ENCODE measurements at places on chromosomes 6 and 20.

DNA sequence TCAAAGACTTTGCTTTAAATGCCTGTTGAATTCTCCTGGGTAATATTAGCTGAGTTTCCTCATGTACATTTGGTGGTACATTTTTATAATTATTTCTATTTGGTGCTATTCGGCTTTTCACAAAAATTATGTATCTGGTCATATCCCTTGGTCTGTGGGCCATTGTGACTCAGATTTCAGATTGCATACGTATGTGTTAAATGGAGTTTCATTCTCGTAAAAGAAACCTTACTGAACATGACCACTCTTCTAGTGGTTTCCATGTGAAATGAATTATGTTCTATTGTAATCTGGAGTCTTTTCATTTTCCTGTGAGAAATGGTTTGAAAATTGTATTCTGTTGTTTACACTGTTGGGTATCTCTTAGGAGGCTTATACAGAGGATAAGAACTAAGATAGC is 386.2 kb upstream of the FLRT3 start:
- DNase-seq, result no peak

- DNase-seq, result no peak
These were observed 61.8 kb downstream of the BANF2 start for GRCh38 chr20:17761604-17762003.

GRCh38 chr6:149166336-149166735 is 151.2 kb upstream of the TAB2 start:
- no peak for DNase-seq

GRCh38 chr6:83252719-83253118 is 59.6 kb downstream of the RWDD2A start:
- no peak for DNase-seq

- DNase-seq, result no peak
These were observed 66.5 kb downstream of the ADTRP start for GRCh38 chr6:11711984-11712711.

DNA sequence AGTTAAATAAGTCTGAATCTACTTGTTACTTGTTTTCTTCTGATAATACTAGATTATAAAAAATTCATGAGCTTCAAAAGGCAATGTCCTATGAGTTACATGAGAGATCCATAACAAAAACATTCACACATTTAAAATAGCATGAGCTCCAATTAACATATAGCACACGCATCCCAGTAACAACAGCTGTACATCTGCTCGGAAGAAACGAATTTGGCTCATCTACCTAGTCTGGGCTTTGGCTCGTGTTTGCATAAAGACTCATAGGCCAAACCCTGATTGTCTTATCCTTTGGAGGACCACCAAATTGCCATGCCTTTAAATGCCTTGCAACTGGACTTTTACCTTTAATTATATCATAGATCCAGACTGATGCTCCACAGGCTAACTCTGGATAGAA is 259.7 kb upstream of the CHD6 start:
- DNase-seq, result no peak

GRCh38 chr20:41218466-41218865 is 81.1 kb downstream of the PLCG1 start:
- DNase-seq, result no peak

- no peak for DNase-seq
These were observed 27.0 kb downstream of the ANGPT4 start for GRCh38 chr20:889106-889505.

- DNase-seq, result no peak
These were observed 145.7 kb upstream of the GGTLC1 start for GRCh38 chr20:24134284-24134683.

DNA sequence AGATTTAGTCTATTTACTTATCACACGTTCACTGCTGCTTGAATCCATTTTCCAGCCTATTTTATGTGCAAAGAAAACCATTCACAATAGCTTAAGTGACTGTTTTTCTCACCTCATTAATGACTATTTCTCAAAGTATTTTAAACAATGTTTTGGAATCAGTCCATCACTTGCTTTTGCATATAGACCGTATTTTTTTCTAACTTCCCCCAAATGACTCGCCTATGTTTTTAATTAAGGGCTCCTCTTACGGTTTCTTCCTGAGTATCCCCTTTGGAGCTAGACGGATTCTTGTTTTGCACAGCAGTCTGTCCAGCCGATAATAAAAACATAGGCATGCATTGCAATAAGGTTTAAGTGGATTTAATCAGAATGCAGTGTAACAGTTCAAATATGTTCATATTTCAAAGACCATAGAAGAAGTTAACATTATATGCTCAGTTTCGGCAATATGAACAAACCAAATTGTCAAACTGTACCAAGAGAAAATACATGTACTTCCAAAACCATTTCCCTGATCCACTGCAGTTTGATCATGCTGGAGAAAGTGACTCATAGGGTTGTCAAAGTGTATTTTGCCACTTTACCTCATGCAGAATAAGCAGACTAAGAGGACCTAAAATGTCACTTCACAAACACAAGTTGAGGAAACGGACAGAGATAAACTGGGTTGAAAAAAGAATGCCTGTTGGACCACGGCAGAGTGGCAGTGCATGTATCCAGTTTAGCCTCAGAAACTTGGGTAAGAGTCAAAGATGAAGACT is 66.4 kb downstream of the HMGN3 start:
- DNase-seq, result no peak

DNA sequence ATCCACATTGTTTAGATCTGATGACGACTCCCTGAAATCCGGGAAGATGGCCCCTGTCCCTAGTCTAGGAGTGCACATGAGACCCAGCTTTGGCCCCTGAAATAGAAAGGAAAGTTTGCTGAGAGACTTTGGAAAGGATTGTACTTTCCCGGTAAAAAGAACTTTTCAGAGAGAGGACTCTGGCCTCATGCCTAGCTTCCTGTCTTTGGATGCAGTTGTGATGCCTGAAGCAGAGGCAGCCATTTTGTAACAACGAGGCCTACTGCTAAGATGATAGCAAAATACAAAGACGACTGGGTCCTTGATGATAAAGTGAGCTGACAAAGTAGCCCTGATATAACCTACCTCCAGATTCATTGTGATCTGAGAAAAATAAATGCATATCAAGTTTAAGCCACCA is 6.9 kb downstream of the CPNE5 start:
- DNase-seq, result no peak

GRCh38 chr6:103570431-103570830 is 1289.3 kb downstream of the HACE1 start:
- DNase-seq, result no peak

DNA sequence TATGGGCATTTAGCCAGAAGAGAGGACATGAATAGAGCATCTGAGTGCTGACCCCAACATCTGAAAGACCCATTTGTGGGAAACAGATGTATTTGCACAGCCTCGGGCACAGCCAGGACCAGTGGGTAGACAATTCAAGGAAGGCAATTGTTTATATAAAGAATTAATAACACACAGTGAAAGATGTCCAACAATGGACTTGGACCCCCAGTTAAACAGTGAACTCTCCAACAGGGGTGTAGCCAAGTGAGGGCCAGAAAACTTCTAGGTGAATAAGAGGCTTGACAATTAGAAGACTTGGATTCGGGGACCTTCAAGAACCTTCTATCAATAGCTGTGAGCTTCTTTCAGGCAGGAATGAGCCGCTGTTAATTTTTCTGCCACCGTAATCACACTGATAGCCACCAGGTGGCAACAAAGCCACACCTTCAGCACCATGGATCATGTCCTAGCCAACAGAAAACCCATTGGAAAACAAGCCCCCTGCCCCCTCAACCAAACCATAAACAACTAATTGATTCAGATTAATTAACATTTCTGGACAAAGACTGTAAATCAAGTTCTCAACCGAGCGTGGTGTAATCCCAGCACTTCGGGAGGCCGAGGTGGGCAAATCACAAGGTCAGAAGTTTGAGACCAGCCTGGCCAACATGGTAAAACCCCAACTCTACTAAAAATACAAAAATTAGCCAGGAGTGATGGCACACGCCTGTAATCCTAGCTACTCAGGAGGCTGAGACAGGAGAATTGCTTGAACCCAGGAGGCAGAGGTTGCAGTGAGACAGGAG is 8.8 kb upstream of the SRSF6 start:
- peak; percentile 13 for DNase-seq

GRCh38 chr6:110617057-110617456 is 140.6 kb upstream of the SLC22A16 start:
- no peak for DNase-seq

DNA sequence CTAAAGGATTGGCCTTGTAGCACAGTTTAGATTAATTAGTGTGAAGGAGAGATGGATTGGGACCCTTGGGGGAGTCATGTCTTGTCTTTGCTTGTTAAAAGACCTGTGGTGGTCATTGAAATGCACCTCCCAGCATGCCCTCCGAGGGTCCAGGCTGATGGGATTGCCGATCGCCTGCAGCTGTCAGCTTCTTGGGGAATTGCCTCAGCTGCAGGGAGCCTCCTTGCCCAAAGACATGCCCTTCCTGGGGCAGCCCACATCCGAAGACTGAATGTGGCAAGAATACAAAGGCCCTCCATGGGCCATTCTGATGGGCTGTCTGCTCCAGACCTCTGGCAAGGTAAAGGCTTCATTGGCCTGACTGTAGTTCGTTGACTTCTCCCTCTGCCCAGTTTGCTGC is 150.7 kb downstream of the FARS2 start:
- no peak for DNase-seq

DNA sequence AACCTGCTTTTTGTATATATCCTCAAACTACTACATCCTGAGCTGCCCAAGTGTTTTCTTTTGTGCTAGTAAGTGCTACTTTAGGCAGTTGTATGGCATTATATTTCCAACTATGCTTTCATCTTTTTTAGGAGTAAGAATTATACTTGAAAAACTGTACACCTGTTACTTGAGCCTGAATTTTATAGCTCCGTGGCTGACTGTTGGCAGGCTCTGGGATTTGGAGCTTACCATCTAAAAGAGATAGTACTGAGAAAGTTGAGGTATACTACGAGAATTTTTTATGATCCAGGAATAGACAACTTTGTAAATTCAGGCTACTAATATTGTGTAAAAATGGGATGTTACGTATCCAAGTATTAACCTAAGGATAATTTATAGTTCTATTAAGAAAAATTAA is 32.4 kb downstream of the RNF217 start:
- no peak for DNase-seq

DNA sequence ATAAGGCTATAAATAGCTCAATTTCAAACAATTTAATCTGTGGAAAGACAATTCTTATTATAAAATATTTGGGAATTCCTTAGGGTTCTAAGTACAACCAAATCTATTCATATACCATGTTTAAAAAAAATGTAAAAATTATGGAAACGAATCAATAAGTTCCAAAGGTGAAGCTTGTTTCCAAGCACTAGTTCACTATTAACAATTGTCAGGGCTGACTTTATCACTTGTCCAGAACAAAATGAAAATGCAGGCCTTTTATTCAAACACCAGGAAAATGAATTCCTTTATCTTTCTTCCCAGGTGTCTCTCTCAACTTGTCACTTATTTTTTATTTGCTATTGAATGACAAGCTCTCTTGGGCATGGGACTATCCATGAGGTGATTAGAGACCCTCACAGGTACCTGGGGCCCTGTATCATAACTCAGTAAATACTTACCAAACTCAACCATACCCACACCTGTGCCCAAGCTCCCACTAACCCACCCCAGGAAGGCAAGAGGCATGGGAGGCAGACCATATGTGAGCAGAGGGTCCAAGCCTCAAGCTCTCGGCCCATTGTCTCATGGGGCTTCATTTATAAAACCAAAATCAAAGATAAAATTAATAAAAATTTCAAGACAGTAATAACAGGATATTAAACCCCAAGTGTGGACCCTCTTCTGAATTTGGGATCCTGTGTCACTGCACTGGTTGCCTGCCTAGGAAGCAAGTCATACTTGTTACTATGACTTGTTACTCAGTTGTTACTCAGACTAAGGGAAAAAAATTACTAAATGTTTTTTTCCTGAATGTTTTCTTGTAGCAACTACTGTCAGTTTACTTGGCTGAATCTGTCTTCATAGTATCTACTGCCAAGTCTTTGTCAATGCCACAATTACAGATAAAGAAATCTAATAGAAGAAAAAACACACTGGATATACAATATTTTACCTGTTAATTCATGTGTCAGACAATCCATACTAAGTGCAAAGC is 54.7 kb downstream of the PTPRK start:
- DNase-seq, result no peak

DNA sequence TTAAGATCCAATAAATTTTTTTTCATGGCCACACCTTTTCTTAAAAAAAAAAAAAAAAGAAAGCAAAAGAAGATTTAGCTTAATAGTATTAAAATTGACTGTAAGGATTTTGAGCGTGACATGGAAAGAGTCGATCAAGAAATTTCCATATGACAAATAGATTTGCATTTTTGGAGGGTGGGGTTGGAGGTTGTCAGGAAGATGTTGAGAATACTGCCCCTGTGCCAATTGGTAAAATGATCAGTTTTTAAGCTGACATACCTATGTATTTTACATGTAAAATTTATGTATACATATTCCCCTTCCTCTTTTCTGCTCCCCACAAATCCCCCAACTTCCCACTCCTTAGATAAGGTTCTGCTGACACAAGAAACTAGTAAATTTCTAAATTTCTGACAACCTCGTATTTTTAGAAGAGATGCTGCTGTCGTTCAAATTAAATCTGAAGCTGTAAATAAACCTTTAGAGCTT is 520.9 kb downstream of the CD83 start:
- DNase-seq, result peak; percentile 15

DNA sequence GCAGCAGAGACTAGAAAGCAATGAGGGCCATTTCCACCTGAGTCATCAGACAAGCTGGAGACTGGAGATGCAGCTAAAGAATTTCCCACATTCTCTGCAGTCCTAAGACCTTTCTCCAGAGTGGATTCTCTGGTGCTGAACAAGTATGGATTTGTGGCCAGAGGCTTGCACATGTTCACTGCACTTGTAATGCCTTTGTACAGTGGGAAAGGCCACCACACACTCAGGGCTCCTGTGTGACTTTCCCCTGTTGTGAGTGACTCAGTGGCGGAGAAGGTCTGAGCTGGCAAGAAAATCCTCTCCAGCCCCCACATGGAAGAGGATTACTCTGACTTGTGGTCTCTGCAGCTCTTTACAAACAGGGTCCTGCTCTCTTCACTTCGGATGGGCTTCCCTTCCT is 192.3 kb downstream of the C6orf118 start:
- no peak for DNase-seq

DNA sequence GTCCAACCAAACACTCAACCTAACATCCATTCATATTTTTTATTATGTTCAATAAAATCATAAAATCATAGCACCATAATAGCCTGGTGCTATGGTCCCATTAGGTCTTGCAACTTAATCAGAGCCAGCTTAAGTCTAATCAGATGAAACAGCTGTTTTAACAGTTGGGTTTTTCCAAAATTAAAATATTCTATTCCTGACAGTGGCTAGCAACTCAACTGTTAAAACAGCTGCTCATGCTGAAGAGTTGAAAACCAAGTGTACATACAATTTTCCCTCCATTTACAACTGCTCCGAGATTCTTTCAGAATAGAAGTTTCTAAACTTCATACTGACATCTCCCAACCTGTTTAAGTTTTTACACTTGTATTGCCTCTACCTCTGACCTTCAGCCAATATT is 89.5 kb downstream of the UBE3D start:
- no peak for DNase-seq

GRCh38 chr6:138500045-138500665 is 861 bp upstream of the NHSL1 start:
- DNase-seq, result no peak

GRCh38 chr20:37388831-37389230 is 42.9 kb downstream of the SRC start:
- no peak for DNase-seq

GRCh38 chr20:47274401-47275108 is 81.9 kb downstream of the ZMYND8 start:
- no peak for DNase-seq

Measured in GDM1 (cell line).